ENCODE measurements at places on chromosomes 4 and X. TPM values are rescaled to one million over a fixed set of nuclear protein-coding genes. Genes with fewer than 3 reads are reported as not detected.

DNA sequence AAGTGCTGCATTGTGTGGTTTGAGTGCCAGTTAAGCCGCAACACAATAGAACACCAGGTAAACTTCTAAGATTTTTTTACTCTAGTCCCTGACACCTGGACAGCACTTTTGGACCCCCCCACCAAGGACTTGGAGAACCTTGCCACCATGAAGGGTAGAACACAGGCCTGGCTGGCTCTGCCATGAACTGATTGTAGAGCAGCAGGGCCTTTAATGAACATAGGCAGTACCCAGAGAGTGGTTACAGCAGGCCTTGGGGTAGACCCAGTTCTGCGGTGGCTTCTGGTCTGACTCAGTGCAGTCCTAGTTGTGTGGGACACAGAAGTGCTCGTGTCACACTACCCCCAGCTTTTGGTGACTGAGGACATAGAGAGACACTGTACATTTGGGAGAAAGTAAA is 648.3 kb downstream of the PCDH19 start:
- H3K36me3 ChIP-seq = no peaks in the 10 kb centered on the region
- no peak overlapping the region for H3K4me3 ChIP-seq
- no peak for DNase-seq
- H3K27me3 ChIP-seq = no peaks in the 10 kb centered on the region
- H3K27ac ChIP-seq = no peak overlapping the region
- no peaks in the 10 kb centered on the region for H3K4me1 ChIP-seq

Gene PWWP3B
- not detected for total RNA-seq

Gene ABHD18
- 12.4 TPM for total RNA-seq

Gene GRID2
- not detected for total RNA-seq

- peaks cover 62% of the 10 kb centered on the region for H3K4me1 ChIP-seq
- no peaks in the 10 kb centered on the region for H3K27me3 ChIP-seq
- H3K4me3 ChIP-seq = no peak overlapping the region
- H3K27ac ChIP-seq = peak overlapping the region; percentile 86
- H3K36me3 ChIP-seq = no peaks in the 10 kb centered on the region
Measured at GRCh38 chr4:8539661-8540060, 40.5 kb upstream of the GPR78 start.

DNA sequence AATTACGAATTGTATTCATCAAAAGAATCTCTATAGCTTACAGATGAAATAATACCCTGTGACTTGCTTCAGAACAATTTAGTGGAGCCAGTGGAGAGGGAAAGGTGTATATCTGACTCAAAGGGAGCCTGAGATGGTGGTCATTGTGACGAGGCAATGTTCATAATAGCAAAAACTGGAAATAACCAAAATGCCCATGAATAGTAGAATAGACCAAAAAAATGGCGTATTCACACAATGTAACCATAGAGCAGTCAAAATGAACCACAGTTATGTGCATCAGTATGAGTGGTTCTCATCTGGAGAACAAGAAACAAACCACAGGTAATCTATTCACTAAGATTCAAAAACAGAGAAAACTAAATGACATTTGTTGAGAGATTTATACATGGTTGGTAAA is 125.3 kb upstream of the CLNK start:
- no peaks in the 10 kb centered on the region for H3K36me3 ChIP-seq
- no peak for DNase-seq
- no peak overlapping the region for H3K27ac ChIP-seq
- no peak overlapping the region for H3K4me3 ChIP-seq

DNA sequence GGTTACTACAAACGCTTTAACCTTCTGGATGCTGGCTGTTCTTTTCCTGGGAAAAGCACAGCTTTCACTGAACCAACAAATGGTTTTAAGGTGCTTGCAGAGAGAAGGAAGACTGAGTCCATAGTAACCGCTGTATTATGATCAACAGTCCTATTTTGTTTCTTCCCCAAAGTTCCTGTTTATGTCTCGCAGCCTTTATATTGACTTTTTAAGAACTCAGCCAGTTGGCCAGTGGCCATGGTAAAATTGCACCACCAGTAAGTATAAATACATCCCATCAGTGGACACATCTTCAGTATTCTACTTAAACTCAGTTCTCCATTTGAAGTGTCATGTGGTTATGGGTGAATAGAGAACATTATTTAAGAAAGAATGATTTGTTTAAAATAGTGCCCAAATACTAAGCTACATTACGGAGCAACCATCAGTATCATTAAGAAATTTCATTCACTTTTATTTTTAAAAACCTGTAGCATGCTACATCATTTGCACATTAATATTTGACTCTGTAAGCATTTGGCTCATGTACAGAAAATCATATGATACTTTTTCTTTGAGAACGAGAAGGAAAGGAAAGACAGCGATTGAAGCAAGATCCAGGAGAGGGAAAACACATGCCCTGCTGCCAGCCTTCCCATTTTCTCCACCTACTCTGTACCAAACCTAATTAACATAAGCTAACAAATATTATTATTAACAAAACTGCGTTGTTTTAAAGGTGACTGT is 287.0 kb downstream of the ARHGAP24 start:
- no peaks in the 10 kb centered on the region for H3K36me3 ChIP-seq
- no peak overlapping the region for H3K4me3 ChIP-seq
- H3K27me3 ChIP-seq = no peaks in the 10 kb centered on the region
- DNase-seq = no peak
- H3K27ac ChIP-seq = no peak overlapping the region

Gene PDE5A
- 7.9 TPM for total RNA-seq

DNA sequence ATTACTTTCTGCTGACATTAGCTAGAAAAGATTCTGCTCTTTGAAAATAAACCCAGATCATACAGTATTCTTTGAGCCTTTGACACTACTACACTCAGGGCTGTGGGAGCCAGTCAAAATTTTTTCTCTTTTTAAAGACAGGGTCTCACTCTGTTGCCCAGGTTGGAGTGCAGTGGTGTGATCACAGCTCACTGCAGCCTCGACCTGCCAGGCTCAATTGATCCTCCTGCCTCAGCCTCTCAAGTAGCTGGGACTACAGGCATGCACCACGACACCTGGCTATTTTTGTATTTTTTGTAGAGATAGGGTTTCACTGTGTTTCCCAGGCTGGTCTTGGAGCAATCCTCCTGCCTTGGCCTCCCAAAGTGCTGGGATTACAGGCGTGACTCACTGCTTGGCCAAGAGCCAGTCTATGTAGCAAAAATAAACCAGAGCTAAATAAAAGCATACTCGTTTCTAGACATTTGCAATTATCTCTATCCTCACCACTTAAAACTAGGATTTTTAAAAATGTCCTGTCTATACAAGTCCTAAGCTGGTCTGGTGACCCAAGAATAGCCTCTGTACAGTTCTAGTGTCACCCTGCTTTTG is 43.2 kb downstream of the AKAP4 start:
- no peak for DNase-seq
- H3K36me3 ChIP-seq = no peaks in the 10 kb centered on the region
- no peaks in the 10 kb centered on the region for H3K4me1 ChIP-seq

DNA sequence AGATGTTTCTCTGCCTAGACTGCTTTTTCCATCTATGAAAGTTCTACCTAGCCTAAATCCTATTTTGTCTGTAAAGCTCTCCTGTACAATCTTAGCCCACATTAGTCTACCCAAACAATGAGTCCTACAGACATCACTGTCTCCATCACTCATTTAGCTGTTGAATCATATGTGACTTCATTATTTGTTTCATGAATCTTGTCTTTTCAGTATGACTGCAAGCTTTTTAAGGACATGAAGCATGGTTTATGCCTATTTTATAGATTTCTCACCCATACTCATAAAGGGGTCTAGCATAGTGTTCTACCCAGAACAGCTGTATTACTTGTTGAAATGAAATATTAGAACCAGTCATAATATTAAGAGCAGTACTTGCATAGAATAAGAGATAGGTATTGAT is 13.0 kb downstream of the AMMECR1 start:
- peaks cover 3% of the 10 kb centered on the region for H3K4me1 ChIP-seq
- no peaks in the 10 kb centered on the region for H3K36me3 ChIP-seq
- H3K27me3 ChIP-seq = no peaks in the 10 kb centered on the region
- H3K27ac ChIP-seq = no peak overlapping the region
- no peak for DNase-seq

DNA sequence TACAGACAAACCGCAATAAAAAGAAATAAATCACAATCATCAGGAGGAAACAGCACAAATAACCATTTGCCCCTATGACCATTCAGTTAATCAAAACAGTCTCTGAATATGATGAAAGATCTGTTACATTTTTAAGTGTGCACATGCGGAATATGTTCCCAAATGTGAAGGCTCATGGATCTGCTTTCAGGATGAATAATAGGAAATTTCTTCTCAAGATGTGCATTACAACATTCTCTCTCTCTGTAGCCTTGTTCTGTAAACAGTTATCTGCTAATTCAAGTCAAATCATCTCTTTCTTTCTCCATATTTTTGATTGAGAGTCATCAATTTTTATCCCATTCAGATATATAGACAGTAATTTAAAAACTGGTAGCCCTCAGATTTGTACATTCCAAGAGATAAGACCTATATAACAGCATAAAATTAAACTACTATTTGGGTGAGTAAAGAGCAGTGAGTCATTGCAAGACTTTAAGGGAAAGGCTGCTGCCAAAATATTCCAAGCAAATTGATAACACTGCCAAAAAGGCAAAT is 433.9 kb upstream of the ATOH1 start:
- H3K4me1 ChIP-seq = no peaks in the 10 kb centered on the region
- no peak overlapping the region for H3K4me3 ChIP-seq
- no peak for DNase-seq
- no peaks in the 10 kb centered on the region for H3K27me3 ChIP-seq
- no peaks in the 10 kb centered on the region for H3K36me3 ChIP-seq

- no peak for DNase-seq
- H3K36me3 ChIP-seq = no peaks in the 10 kb centered on the region
- no peaks in the 10 kb centered on the region for H3K27me3 ChIP-seq
Measured at GRCh38 chr4:33086331-33086925, 2366.3 kb downstream of the PCDH7 start.

Gene CT45A1
- not detected for total RNA-seq

GRCh38 chrX:19889582-19890342 is 2.4 kb upstream of the SH3KBP1 start:
- DNase-seq = peak; percentile 60
- no peaks in the 10 kb centered on the region for H3K36me3 ChIP-seq
- H3K27me3 ChIP-seq = no peaks in the 10 kb centered on the region
- H3K4me3 ChIP-seq = no peak overlapping the region

Gene RASGEF1B
- 0.70 TPM for total RNA-seq

- no peak for DNase-seq
- H3K4me1 ChIP-seq = no peaks in the 10 kb centered on the region
- H3K36me3 ChIP-seq = no peaks in the 10 kb centered on the region
- no peaks in the 10 kb centered on the region for H3K27me3 ChIP-seq
- no peak overlapping the region for H3K4me3 ChIP-seq
Measured at GRCh38 chr4:81740487-81740886, 268.8 kb upstream of the RASGEF1B start.

DNA sequence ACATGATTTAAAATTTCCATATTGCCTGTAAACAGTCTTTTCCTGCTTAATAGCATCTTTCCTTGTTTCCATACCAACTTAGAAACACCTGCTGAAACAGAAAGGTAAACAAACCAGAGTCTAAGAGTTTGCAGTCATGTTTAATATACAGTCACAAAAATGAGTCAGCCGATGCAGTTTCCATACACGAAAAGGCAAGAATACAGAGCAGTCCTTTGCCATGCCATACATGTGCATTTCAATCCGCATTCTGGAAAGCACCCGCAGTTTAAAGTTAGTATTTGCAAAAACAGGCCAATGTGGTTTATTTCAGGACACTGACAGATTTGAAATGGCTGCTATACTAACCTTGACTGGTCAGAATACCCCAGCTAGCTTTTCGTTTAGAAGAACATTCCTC is 32.1 kb downstream of the ASB5 start:
- no peak overlapping the region for H3K27ac ChIP-seq
- no peaks in the 10 kb centered on the region for H3K27me3 ChIP-seq
- H3K36me3 ChIP-seq = no peaks in the 10 kb centered on the region
- H3K4me1 ChIP-seq = no peaks in the 10 kb centered on the region
- H3K4me3 ChIP-seq = no peak overlapping the region

GRCh38 chr4:109113521-109113920 is 188.9 kb downstream of the COL25A1 start:
- no peak overlapping the region for H3K27ac ChIP-seq
- no peaks in the 10 kb centered on the region for H3K27me3 ChIP-seq
- DNase-seq = no peak
- H3K4me3 ChIP-seq = no peak overlapping the region
- no peaks in the 10 kb centered on the region for H3K4me1 ChIP-seq

DNA sequence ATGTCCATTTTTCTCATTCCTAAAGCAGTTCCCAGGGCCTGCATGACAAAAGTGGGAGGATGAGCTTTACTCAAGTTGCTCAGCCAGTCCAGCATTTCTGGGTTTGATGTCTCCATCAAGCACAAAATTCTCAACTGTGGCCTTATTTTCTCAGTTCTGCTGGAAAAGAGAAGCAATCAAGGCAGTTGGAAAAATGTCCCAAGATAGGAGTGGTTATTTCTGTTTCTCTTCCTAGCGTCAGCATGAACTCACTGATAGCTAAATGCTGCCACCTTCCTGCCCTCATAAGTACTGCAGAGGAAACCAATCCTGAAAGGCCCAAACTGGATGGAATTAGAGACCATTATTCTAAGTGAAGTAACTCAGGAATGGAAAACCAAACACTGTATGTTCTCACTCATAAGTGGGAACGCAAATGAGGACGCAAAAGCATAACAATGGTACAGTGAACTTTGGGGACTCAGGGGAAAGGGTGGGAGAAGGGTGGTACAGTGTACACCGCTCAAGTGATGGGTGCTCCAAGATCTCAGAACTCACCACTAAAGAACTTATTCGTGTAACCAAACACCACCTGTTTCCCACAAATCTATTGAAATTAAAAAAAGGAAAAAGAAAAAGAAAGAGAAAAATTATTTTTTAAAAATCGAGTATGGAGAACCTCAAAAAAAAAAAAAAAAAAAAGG is 29.6 kb downstream of the ADH7 start:
- H3K4me3 ChIP-seq = no peak overlapping the region
- 0 out of 2 replicates have a peak overlapping the region, but pooled peaks have one; percentile 21 for H3K27ac ChIP-seq
- H3K27me3 ChIP-seq = no peaks in the 10 kb centered on the region
- no peaks in the 10 kb centered on the region for H3K36me3 ChIP-seq
- peaks cover 12% of the 10 kb centered on the region for H3K4me1 ChIP-seq

DNA sequence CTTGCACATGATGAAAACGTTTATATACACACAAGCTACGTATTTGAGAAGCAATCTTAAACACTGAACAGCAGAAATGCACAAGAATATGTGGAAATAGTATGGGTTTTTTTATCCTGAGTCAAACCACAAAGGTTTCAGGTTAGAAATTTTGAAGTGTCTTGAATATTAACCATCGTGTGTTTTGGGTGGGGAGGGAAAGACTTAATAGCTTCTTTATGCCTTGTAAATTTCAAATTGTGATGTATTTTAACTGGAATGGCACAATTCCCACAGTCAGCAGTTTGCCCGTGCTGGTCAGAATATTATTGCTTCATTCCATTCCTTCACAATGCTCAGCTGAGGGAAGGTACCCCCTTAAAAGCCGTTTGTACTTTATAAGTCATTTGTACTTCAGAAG is 67.4 kb upstream of the WDR1 start:
- H3K4me3 ChIP-seq = no peak overlapping the region
- no peak overlapping the region for H3K27ac ChIP-seq
- H3K27me3 ChIP-seq = no peaks in the 10 kb centered on the region
- no peak for DNase-seq
- H3K4me1 ChIP-seq = no peaks in the 10 kb centered on the region
- H3K36me3 ChIP-seq = no peaks in the 10 kb centered on the region

Gene MAMLD1
- total RNA-seq = 2.5 TPM

- H3K36me3 ChIP-seq = no peaks in the 10 kb centered on the region
- no peak for DNase-seq
- no peaks in the 10 kb centered on the region for H3K27me3 ChIP-seq
- no peak overlapping the region for H3K4me3 ChIP-seq
- H3K27ac ChIP-seq = no peak overlapping the region
Measured at GRCh38 chrX:97849951-97850350, 966.2 kb downstream of the RPA4 start.
